Foreskin keratinocyte (primary cell): ENCODE measurements at places on chromosomes 7 and 10.

- peak; percentile 96 for DNase-seq
Observed at GRCh38 chr7:23470330-23471105, at the start of gene IGF2BP3. TSS of gene IGF2BP3 (minus strand) at chr7:23470491. CDS start at chr7:23470110, 381 bp downstream.

GRCh38 chr7:82406937-82407336 lies 36.6 kb downstream of the CACNA2D1 start:
- no peak for DNase-seq

DNA sequence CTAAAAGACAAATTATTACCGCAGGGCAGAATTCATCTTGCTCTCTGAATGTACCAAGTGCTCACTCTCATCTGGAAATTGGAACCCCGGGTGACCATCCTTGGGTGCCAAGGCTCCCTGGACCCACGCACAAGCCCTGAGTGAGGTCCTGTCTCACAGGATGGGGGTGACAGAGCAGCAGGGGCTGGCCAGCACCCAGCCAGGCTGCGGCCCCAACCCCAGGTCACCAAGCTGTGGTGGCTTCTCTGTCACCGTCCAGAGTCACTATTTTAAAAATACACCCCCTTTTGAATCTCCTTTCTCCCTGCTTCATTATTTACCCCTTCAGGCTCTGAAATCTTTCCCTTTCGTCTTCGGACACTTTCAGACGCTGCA lies 148.6 kb downstream of the PRKAG2 start:
- no peak for DNase-seq

DNA sequence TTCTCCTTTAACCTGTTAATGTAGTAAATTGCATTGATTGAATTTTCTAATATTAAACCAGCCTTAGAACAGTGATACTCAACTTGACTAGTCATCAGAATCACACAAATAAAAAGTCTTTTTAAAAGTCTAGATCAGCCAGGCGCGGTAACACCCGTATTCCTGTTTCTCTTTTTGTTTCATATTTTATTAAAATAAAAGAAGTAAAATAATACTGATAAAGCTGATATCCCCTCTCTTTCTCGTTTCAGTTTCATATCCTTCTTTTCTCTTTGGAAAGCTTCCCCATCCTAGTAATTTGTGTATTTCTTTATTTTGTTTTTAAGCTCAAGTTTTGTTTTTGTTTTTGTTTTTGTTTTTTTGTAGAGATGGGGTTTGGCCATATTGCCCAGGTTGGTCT lies 9.3 kb downstream of the SMO start:
- no peak for DNase-seq

- no peak for DNase-seq
Observed at GRCh38 chr10:17001961-17002749, 127.5 kb downstream of the CUBN start.

- no peak for DNase-seq
Observed at GRCh38 chr10:1379601-1380000, 323.4 kb downstream of the WDR37 start.

- DNase-seq, result no peak
Observed at GRCh38 chr10:14625765-14626525, 148.8 kb downstream of the FAM107B start.
